Astrocyte of the hippocampus (primary cell): ENCODE measurements at places on chromosomes 2 and 18.

GRCh38 chr2:205656461-205656860, 25.8 kb upstream of the NRP2 start:
- DNase-seq: no peak

GRCh38 chr2:210440206-210440605, 36.4 kb downstream of the LANCL1 start:
- no peak for DNase-seq

DNA sequence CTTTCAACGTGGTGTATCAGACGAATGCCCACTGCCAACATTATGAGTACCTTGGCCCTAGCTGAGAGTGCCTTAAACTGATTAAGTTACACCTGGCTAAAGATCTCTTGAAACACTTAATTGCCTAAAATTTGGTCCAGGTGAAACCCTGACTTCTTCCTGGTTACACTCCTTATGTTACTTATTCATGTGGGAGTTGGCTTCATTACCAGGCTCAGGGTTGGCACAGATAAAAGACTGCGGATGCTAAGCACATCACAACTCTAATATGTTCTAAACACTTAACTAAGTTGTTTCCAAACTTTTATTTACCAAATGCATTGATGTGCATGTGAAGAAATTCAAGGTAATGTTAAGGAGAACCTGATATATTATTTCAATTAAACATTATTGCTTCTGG, 298.9 kb downstream of the TCF4 start:
- DNase-seq: no peak

DNA sequence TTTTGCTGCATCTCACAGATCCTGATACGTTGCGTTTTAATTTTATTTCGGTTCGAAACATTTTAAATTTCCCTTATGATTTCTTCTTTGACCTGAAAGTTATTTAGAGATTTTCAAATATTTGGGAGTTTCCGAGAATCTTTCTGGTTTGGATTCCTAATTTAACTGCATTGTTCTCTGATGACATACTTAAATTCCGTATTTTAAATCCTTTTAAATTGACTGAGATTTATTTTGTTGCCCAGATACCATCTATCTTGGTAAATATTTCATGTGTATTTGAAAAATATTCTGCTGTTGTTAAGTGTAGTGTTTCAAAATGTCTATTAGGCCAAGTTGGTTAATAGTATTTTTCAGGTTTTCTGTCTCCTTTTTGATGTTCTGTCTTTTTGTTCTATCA, 37.7 kb downstream of the MROH2A start:
- DNase-seq: no peak

- peak; percentile 21 for DNase-seq
Measured at GRCh38 chr2:72263043-72263775, 115.5 kb upstream of the CYP26B1 start.

DNA sequence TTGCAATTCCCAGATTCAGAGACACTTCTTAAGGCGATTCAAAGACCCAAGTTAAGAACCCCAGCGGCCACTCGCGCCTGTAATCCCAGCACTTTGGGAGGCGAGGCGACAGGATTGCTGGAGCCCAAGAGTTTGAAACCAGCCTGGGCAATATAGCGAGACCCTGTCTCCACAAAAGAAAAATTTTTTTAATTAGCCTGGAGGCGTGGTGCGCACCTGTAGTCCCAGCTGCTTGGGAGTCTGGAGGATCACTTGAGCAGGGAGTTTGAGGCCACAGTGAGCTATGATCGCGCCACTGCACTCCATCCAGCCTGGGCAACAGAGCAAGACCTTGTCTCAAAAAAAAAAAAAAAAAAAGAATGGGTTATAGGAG, 585 bp upstream of the ANAPC1 start:
- DNase-seq: no peak

- DNase-seq: peak; percentile 61
Measured at GRCh38 chr2:199798831-199799580, 52.0 kb downstream of the FTCDNL1 start.

- no peak for DNase-seq
Measured at GRCh38 chr2:8357738-8358518, 323.9 kb upstream of the ID2 start.

- peak; percentile 57 for DNase-seq
Measured at GRCh38 chr2:29817801-29818680, 103.3 kb downstream of the ALK start.

- no peak for DNase-seq
Measured at GRCh38 chr2:182080493-182080892, 94.8 kb downstream of the PPP1R1C start.

DNA sequence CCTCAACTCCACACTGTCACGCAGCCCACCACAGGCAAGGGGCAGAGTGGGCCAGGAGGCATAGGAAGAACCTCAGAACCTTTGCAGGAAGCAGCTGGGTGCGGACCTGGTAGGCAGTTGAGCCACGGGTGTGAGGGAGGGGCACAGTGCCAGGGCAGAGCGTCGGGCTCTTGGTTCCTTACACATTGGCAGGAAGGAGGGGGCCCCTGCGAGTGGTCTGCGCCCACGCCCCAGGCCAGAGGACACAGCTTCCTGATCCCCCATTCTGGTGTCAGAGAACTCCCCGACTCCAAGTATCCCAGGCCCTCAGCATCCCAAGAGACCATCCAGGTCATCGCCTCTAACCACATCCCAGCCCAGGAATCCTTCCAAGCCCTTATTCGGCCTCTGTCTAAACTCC, 61.5 kb downstream of the TNS1 start:
- no peak for DNase-seq

- DNase-seq: no peak
Measured at GRCh38 chr2:98656800-98657199, 48.4 kb downstream of the UNC50 start.

DNA sequence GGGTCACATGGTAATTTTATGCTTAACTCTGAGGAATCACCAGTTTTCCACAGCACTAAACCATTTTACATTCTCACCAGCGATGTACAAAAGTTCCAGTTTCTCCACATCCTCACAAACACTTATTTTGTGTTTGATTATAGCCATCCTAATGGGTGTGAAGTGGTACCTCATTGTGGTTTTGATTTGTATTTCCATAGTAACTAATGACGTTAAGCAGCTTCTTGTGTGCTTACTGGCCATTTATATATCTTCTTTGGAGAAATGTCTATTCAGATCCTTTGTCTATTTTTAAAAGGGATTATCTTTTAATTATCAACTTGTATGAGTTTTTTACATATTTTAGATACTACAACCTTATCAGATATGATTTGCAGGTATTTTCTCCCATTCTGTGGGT, 42.0 kb downstream of the CCDC150 start:
- DNase-seq: no peak

DNA sequence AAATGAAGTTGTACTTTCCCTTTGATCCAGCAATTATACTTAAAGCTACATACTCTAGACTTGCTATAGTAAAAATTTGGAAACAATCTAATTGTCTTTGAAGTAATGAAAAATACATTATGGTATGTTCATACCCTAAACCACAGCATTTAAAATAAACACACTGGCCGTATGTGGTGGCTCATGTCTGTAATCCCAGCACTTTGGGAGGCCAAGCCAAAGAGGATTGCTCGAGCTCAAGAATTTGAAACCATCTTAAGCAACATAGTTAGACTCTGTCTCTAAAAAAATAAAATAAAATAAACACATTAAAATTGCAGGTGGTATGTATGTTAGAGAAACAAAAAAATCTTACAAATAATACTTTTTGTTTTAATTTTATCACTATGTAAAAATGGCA, 208.1 kb upstream of the KLHL14 start:
- no peak for DNase-seq

DNA sequence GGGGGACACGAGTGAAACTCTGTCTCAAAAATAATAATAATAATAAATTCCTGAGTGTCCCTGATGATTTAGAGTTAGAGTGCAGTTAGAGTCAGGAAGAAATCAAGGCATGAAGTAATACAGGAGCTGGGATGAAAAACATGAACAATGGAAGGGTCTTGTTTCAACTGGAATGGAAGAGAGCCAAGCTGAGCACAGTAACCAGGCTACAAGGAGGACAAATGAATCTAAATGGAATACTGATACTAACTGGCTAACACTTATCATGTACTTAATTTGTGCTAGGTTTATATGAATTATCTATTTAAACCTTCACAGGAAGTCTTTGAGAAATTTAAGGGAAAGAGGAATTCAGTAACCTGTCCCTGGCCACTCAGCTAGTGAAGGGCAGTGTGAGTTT, 38.8 kb upstream of the PSME4 start:
- no peak for DNase-seq

- no peak for DNase-seq
Measured at GRCh38 chr18:75054046-75054445, 154.9 kb downstream of the PTGR3 start.

DNA sequence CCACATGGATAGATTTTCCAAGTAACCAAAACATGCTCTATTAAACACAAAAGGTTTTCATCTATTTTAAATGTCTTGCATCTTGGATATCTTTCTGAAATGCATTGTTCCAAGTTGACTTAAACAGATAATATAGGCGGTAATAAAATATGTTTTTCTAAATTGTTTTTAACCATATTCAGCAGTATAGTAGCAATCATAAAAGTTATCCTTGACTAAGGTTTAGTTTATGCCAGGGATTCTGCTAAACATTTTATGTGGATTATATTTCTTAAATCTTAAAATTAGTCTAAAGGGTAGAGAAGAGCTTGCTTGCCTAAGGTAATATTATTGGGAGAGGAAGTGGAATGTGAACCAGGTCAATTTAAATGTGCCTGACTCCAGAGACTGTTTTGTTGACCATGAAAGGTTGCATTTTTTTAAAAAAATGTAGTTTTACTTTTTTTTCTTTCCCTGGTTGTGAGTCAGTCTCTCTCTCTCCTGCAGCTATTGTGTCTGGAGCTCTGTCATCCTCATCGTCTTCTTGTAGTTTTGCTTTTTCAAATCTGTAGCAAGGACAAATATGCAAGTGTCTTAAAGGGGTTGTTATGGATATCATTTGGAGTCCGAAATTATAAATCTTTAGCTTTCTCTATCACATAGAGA, 309.1 kb upstream of the COL3A1 start:
- DNase-seq: peak; percentile 55

DNA sequence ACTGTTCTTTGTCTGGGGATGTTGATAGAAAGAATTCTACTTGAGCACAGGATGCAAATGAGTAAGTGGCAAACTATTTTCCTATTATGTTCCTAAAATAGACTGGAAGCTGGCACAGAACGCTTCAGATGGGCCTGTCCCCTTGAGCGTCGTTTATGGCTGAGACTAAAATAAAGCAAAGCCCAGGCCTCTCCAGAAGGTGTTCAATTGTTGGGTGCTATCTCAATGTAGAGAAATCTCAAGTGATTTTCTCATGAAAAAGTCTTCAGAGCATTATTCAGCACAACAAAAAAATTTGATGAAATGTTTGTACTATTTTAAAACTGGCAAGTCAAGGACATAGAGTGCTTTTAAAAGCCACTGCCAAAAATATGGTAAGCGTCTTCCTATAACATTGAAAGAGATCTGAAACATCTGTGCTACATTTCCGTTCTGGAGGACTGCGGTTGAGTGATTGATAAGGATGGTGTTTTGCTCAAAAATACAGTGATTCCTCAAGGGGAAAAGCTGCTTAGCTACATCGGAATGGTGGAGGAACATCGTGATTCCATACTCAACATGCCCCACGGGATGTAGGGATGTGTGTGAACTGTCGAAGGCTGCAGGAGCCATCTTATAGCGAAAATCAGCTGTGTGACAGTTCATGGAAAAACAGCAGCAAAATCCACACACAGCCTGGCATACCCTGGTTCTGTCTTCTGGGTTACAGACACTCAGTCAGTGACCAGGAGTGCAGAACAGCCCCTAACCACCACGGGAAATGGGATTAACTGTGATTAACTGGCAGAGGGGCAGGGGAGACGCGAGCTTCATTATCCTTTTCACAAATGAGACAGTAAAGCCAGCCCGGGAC, 10.4 kb upstream of the LRRFIP1 start:
- DNase-seq: peak; percentile 75

DNA sequence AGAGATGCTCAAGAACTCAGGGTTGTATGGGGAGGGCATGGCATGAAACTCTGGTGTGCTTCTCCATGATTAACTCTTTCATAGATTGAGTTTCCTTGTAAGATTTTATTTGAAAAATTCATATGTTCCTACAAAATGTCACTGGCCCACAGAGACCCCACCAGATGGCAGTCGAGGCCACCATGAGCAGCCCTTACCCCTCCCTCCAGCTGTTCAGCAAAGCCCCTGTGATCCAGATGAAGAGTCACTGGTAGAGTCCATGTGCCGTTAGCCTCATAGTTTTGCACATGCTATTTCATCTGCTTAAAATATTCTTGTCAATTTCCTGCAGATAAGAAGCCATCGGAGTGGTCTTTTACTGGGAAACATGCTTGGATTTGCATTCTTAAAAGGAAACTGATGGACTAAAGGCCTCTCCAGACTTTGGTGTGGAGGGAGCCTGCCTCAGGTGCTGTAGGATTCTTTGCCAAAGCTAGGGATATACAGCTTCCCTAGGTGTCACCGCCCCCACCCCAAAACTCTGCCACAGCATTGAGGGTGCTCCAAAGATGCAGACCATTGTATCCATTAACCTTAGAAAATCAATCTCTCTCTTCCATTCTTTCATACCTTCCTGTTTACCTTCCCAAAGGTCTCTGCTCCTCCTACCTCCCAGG, 18.8 kb downstream of the ZNF385B start:
- DNase-seq: peak; percentile 50

- no peak for DNase-seq
Measured at GRCh38 chr2:8582651-8583399, 99.0 kb upstream of the ID2 start.

- peak; percentile 45 for DNase-seq
Measured at GRCh38 chr2:149601141-149601796, 13.7 kb upstream of the MMADHC start.

DNA sequence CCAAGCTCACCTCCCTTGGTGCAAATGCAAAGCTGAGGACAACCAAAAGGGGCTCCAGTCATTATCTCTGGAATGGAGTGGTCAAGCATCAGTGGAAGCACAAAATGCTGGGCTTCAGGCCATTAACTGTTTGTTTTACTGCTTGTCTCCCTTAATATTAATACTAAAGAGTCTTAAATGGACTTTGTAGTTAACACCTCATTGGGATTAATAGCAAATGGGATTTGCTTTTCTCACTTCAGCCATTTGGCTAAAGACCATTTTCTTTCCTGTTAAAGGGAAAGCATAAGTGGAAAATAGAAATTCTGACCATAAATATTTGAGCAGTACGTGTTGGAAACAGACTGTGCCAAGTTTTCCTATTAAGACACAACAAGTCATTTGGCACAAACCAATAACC, 154.4 kb downstream of the DNER start:
- DNase-seq: no peak

- peak; percentile 63 for DNase-seq
Measured at GRCh38 chr2:33583194-33583938, 15.7 kb downstream of the FAM98A start.

DNA sequence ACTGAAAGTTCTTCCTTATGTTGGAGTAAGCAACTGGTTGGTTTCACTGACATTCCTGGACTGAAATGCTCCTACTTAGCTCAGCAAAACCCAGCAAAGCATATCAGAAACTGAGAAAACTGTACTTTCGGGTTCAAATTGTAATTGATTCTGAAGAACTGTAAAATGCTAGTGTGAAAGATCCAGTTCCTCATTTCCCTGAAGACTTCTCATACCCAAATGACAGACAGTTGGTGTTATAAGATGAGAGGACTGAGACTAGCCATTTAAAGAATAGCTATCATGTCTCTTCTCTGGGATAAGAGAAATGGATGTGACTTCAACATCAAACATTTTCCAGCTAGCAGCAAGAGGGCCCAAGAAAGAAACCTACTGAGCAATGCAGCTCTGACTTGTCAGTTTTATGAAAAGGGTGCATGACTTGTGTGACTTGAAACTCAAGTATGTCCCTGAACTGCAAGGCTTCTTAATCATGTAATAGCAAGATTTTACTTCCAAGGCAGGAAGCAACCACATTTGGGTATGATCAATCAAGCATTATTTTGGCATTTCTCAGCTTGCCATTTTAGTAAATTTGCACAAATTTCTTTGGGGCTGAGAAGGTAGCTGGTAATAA, 420.3 kb upstream of the MMADHC start:
- DNase-seq: no peak
